Colonic mucosa (tissue), 4 donors: ENCODE measurements at places on chromosomes 5 and 9. TPM values are rescaled to one million over a fixed set of nuclear protein-coding genes. Genes with fewer than 3 reads are reported as not detected.

Gene FBXW5
- 162 TPM for total RNA-seq

Gene WHRN
- 3.3 TPM for total RNA-seq

Gene DOCK2
- 4.8 TPM for total RNA-seq

Gene ACTBL2
- not detected for total RNA-seq

Gene PFN3
- not detected for total RNA-seq

Gene SLC22A4
- total RNA-seq: 8.3 TPM

Gene ADAMTS6
- 0.12 TPM for total RNA-seq

Gene PCDHGA4
- total RNA-seq: 0.20 TPM

Gene SOX30
- total RNA-seq: 0.42 TPM

Gene CNTNAP3B
- 2.5 TPM for total RNA-seq

Gene CAVIN4
- total RNA-seq: 0.17 TPM

Gene SLC6A7
- total RNA-seq: 24.9 TPM

Gene TAS2R1
- total RNA-seq: not detected

Gene EPB41L4B
- total RNA-seq: 87.3 TPM

Gene GPR150
- total RNA-seq: 0.52 TPM

Gene CDX1
- 299 TPM for total RNA-seq

Gene QRFP
- total RNA-seq: not detected

Gene GRK6
- 64.4 TPM for total RNA-seq

Gene ANGPTL2
- total RNA-seq: 15.1 TPM

Gene KLF4
- 398 TPM for total RNA-seq

Gene IL33
- total RNA-seq: 5.0 TPM

Gene PKN3
- total RNA-seq: 7.5 TPM

Gene NDUFAF2
- total RNA-seq: 36.0 TPM

Gene AMBP
- total RNA-seq: 5.7 TPM

Gene MLANA
- total RNA-seq: not detected

Gene RNF224
- not detected for total RNA-seq

Gene ARSI
- total RNA-seq: 0.17 TPM

Gene BHMT2
- total RNA-seq: 0.40 TPM

Gene CSF1R
- 26.1 TPM for total RNA-seq

Gene VAV2
- total RNA-seq: 45.1 TPM

Gene CRB2
- total RNA-seq: 2.4 TPM
